CD4-positive, alpha-beta T cell treated with Interleukin-15 for 1 hour (primary cell): ENCODE measurements at places on chromosomes 13 and 19.

- no peak for DNase-seq
Observed at GRCh38 chr13:25904830-25905229, 147.0 kb downstream of the SHISA2 start.

- DNase-seq, result no peak
Observed at GRCh38 chr19:45581576-45581975, 3.0 kb downstream of the OPA3 start.

DNA sequence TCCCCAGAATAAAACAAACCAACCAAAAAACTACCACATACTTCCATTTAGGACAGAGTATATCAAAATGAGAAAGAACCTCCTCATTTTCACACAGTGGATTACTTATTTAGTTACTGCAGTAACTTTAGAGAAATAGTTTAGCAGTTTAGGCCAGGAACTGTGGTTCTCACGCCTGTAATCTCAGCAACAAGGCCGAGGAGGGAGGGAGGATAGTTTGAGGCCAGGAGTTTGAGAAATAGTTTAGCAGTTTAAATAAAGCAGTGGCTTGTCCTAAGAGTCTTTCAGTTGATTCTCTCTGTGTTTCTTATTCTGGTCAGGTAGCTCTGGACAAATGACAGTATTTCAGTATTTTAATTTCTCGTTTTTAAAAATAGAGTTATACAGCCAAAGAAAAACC is 9.4 kb downstream of the HMGB1 start:
- DNase-seq, result no peak

GRCh38 chr19:13099073-13099999 is 3.3 kb downstream of the LYL1 start:
- peak; percentile 86 for DNase-seq

DNA sequence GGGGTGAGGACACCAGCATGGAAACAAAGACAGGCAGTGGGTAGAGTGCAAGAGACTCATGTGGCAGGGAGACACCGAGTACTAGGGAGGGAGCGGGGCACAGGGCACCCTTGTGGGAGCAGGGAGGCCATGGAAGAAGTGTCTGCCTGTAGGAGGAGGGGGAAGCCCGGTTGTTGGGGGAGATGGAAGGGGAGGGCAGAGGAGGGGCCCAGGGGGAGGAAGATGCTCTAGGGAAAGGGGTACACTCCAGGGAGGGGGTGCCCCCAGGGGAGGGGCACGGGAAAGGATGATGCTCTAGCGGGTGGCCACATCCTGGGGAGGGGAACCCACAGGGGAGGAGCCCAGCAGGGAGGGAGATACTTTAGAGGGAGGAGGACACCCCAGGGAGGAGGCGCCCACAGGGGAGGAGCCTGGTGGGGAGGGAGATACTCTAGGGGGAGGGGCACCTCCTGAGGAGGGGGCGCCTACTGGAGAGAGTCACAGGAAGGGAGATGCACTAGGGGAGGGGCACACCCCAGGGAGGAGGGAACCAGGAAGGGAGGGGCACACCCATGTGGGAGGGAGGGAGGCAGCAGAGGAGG is 24.9 kb downstream of the CPAMD8 start:
- DNase-seq, result peak; percentile 84

DNA sequence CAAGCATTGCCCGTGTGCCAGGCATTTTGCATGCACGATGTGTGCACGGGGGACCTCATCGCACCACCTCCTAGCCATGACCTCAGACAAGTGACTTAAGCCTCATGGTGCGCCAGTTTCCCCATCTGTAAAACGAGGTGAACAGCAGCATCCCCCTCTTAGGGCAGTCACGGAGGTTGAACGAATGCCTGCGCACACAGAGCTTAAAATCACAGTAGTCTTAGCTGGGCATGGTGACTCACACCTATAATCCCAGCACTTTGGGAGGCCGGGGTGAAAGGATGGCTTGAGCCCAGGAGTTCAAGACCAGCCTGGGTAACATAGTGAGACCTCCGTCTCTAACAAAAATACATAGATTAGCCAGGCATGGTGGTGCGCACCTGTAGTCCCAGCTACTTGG is 48.6 kb downstream of the PIN1 start:
- no peak for DNase-seq

DNA sequence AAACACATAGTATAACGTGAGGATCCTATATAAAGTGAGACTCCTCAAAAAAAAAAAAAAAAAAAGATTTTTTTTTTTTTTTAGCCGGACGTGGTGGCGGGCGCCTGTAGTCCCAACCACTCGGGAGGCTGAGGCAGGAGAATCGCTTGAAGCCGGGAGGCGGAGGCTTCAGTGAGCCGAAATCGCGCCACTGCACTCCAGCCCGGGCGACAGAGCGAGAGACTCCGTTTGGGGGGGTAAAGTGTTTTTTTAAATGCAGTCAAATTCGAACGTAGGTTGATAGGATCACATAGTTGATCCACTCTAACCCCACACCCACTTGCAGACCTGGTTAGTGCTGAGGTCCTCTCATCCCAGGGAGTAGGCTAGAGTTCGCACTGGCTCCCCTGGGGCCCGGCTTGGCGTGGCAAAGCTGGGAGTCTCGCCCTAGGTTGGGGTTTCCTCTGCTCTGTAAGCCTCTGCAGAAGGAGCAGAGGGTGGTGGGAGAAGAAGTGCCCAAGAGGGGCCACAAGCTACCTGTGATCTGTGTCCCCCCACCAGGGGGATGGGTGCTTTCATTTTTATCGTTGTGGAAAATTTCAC is 6.5 kb downstream of the RNF225 start:
- no peak for DNase-seq

- DNase-seq, result no peak
Observed at GRCh38 chr19:50264483-50265186, 61.2 kb downstream of the MYH14 start.

- DNase-seq, result no peak
Observed at GRCh38 chr19:39939556-39939955, 5.1 kb upstream of the FCGBP start.

DNA sequence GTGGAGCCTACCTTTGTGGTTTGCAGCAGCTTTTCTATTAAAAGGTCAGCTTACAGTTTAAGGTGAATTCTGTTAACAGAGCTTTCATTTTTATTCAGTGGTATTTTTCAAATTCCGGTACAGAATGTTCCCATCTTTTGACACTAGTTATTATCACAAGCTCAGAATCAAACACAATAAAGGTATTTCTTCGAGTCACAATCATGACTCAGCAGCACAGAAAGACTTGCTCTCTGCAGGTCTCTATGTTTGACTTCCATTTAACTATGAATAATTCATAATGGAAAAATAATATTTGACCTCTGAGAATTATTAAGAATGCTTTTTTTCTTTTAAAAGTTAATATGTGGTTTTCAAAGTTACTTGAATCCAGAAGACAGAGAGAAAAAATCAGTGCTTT is 28.2 kb downstream of the DACH1 start:
- no peak for DNase-seq

GRCh38 chr13:43953370-43953769 is 73.7 kb downstream of the LACC1 start:
- no peak for DNase-seq

- no peak for DNase-seq
Observed at GRCh38 chr13:109933476-109933875, 147.1 kb upstream of the IRS2 start.

- no peak for DNase-seq
Observed at GRCh38 chr19:6223461-6224307, 56.1 kb downstream of the MLLT1 start.

GRCh38 chr19:36838784-36839324 is 667 bp upstream of the ZNF790 start:
- no peak for DNase-seq

DNA sequence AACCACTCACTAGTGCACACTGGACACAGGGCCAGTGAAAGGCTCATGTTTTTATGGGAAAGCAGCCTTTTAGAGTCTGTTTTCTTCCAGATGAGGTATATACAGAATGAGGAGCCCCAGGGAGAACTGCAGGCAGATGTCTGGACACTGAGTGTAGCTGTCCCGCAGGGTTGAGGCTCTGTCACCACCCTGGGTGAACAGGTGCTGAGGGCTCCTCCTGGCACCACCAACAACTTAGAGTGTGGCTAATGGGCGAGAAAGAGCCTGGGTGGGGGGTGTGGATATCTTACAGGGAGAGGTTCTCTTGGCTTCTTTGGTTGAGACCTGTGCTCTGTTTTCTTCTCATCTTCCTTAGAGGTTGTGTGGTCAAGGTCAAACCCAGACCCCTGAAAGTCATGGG is 202.1 kb upstream of the GPR12 start:
- no peak for DNase-seq

DNA sequence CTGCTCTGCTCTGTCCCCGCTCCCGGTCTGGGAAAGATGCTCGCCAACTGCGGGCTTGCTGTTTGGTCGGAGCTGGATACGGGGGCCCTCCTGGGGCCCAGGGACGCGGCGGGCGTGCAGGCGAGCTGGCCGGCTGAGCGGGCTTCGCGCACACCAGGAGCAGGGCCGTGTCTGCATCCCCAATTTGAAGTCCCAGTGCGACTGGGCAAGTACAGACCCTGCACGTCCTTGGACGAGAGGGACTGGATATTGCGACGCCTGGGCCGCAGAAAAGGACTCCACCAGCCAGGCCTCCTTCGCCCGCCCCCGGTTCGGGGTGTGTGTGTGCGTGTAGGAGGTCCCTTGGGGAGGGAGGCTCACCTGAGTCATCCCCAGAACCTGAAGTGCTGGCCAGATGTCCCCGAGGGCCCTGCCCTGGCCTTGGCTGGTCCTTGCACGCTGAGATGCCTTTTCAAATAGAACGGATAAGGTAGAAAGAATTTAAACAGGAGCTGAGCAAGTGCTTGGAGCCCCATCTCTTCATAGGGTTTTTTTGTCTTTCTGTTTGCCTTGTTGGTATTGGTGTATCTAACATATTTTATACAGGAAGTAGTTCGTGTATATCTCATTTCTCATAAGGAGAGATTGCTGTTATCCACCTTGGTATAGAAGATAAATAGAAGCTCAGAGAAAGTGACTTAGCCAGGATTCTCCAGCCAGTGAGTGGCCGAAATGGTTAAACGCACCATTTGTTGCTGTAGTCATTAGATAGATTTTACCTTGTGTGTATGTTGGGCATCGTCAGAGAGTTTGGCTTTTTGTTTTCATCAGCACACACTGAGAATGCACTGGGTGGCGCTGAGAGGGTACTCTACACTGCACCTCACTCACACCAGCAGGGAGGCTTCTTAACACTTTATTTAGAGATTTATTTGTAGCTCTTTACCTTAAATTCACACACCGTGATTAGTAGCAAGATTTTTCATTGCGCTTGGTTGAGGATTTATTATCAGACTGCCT is 1.1 kb downstream of the NAXD start:
- no peak for DNase-seq

DNA sequence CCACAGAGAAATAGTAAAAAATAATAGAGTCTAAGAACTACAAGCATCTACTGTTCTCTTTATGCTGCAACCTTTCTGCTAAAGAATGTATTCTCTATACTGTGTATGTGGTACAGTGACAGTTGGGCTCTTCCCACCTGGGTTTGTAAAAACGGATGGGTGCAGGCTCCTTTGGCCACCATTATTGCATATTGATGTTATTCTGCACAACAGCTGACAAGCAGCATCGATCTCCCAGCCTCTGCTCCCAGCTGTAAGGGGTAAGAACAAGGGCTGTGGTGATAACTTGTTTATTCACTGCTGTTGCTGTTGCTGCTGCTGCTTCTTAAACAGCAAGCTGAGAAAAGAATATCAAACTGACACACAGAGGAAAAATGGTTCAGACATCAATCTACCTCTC is 56.1 kb downstream of the KCNRG start:
- no peak for DNase-seq

GRCh38 chr13:44680746-44681355 is 104.7 kb upstream of the TSC22D1 start:
- no peak for DNase-seq

DNA sequence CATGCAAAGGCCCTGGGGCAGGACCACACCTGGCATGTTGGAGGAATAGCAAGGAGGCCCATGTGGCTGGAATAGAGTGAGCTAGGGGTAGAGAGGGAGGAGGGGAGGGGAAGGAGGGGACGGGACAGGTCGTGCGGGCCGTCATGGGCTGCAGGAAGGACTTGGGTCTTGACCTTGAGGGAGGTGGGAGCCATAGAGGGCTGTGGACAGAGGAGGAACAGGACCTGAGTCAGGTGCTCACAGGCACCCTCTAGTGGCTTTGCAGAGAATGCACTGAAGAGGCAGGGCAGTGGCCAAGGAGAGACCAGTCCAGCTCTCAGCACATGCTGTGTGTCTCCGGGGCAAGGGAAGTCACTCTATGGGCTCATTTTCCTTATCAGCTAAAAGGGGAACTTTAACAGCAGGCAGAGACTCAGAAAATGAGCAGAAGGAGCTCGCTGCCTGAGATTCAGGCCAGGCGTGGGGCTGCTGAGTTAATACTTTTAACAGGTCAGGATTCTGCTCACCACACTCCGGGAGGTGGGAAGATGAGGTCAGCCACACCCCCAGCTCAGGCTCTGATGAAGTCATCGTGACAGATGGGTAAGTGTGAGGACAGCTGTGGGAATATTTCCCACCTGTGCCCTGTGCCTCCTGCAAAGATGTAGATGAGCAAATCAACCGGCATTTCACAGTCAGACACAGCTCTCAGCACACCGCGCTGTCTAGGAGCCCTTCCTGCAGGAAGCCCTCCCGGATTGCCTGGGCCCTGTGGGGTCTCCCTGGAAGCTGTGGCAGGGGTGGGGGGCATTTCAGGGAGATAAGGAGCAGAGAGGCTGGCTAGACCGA is 6.0 kb upstream of the TNFAIP8L1 start:
- DNase-seq, result peak; percentile 80

- no peak for DNase-seq
Observed at GRCh38 chr13:113491418-113491883, 940 bp upstream of the DCUN1D2 start.

GRCh38 chr19:34067861-34068271 is 104.4 kb upstream of the LSM14A start:
- no peak for DNase-seq

DNA sequence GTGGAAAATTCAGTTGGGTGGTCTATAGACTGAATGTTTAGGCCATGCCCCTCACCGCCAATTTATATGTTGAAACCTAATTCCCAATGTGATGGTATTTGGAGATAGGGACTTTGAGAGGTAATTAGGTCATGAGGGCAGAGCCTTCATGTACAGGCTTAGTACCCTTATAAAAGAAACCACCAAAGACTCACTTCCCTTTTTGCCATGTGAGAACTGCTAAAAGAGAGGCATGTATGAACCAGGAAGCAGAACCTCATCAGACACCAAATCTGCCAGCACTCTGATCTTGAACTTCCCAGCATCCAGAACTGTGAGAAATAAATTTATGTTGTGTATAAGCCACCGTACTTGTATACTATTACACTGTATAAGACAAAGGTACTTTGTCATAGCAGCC is 40.6 kb downstream of the UQCRFS1 start:
- no peak for DNase-seq

DNA sequence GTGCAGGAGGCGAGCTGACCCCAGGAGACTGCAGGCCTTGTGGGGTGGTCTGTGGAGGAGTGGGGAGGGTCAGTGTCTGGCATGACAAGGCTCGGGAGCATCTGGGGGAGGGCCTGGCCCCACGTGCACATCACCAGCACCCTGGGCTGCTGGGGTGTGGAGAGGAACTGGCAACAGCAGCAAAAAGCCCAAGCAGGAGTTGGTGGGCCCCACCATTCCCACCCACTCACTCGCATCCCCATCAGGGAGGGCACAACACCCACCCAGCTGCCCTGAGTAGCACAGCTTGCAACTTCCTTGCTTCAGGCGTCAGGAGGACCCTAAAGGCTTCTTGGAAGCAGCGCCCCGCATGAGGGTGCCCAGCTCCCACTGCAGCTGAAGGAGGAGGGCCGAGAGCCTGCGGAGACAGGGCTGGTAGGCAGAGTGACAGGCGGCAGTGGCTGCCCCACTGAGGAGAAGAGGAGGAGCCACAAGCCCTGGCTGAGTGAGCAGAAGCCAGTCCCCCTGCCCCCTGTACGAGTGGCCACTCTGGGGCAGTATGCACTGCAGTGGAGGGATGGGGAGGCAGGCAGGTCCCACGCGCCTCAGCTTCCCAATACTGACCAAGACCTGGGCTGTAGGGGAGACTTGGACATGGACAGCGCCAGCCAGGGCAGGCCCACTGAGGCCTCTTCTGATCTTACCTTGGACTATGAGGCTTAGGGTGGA is 26.5 kb downstream of the ELL start:
- DNase-seq, result no peak
